ENCODE measurements at places on chromosomes 6 and 20.

DNA sequence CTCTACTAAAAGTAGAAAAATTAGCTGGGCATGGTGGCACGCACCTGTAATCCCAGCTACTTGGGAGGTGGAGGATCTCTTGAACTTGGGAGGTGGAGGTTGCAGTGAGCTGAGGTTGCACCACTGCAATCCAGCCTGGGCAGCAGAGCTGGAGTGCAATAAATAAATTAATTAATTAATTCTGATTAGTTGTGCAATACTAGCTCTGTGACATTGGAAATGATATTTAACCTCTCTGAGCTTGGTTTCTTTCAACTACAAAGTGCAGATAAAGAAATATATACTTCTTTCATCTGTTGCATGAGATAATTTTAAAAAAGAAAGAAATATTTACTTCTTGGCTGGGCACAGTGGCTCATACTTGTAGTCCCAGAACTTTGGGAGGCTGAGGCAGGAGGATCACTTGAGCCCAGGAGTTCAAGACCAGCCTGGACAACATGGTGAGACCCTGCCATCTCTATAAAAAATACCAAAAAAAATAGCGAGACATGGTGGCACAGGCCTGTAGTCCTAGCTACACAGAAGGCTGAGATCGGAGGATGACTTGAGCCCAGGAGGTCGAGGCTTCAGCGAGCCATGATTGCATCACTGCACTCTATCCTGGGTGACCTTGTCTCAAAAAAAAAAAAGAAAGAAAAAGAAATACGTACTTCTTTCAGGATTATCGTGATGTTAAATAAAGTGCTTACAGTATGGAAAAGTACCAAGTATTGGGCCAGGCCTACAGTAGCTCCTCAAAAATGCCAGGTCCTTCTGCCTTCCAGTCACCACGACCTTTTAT is 15.6 kb upstream of the TBCC start:
- no peak for DNase-seq

DNA sequence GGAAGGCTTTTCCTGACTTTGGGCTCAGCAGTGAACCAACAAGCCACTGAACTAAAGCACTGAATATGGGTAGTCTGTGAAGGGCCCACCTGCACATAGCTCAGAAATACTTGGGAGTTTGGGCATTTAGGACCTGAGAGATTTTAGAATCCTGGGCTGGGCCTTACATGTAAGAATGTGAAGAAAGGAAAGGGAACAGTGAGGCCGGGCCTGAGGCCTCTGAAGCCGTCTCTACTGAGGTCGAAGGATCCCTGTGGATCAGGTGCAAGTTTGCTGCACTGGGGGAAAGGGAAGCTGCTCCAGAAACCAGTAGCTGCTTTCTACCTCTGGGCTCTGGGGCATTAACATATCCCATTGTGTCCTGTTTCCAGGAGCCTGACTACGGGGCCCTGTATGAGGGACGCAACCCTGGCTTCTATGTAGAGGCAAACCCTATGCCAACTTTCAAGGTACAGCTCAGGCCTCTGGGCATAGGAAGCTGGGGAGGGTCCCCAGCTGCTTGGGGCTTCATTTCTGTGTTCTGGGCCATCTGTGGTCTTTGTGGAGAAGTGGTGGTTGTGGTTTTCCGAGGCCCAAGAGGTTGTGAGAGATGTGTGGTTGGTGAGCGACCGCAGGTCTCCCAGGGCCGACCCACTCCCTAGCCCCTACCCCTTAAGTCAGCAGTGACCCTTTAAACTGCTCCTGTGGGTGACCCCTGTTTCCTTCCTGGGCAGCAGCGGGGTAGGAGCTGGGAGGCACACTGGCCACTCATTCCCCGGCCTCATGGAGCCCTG is 30.3 kb downstream of the PLCG1 start:
- DNase-seq = no peak

GRCh38 chr6:41636833-41637193 is 1.5 kb upstream of the MDFI start:
- DNase-seq = no peak

DNA sequence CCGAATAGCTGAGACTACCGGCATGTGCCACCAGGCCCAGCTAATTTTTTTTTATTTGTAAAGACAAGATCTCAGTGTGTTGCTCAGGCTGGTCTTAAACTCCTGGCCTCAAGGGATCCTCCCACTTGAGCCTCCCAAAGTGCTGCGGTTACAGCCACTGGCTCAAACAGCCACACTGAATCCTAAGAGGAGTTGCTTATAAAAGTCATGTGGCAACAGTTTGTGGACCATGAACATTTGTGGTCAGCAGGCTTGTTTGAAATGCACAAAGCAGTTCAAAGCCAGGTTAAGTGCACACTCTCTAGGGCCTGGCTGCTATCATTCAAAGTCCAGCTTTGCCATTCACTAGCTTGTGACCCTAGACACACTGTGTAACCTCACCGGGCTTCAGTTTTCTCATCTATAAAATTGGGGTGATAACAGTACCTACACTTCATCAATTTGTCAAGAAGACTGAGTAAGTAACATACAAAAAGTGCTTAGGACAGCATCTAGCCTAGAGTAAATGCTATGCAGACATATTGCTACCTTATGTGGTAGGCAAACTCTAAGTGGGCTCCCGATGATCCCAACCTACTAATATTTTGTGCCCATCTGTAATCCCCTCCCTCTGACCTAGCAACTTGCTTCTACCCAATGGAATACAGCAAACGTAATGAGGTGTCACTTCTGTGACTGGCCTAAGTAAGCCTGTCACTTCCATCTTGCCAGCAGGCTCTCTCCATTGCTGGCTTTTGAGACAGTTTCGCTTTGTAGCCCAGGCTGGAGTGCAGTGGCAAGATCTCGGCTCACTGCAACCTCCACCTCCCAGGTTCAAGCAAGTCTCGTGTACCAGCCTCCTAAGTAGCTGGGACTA is 122.9 kb downstream of the ZMYND8 start:
- DNase-seq = no peak

DNA sequence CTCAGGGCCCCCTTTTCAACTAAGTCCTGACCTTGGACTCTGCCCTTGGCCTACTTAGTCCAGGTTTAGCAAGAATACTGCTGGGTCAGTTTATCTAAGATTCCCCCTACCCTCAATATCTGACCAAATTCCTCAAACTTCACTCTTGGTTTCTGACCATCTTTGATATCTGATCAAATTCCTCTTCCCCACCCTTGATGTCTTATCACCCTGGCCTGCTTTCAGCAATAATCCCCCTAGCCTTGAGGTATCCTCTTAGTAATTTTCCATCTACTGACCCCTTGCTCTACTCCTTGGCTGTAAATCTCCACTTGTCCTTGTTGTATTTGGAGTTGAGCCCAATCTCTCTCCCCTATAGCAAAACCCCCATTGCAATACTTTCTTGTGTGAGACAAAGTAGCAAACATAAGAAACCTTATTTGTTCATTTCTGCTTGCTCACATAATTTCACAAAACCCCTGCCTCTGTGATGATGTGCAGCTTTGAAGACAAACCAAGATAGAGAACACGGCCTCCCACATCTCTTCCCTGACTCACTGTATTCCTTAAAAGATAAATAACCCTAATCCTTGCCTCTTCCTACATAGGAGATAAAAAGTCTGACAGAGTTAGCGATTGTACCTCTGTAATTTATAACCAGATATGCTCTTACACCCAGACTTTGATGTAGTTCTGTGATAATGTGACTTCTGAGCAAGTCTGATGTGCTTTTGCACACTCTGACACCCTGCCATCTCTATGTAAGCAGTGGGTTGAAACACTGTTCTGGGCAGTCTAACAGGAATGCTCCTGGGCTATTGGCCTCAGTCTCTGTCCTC is 13.8 kb upstream of the IYD start:
- peak; percentile 31 for DNase-seq

GRCh38 chr6:147161974-147162495 is 42.2 kb upstream of the STXBP5 start:
- peak; percentile 81 for DNase-seq

GRCh38 chr20:14956026-14956425 is 618.6 kb upstream of the FLRT3 start:
- no peak for DNase-seq

GRCh38 chr20:57167971-57168701 is 98.3 kb downstream of the BMP7 start:
- no peak for DNase-seq

- DNase-seq = no peak
Observed at GRCh38 chr20:5039889-5040288, 38.6 kb upstream of the SLC23A2 start.

GRCh38 chr6:168348186-168348585 is 28.6 kb upstream of the DACT2 start:
- DNase-seq = no peak

DNA sequence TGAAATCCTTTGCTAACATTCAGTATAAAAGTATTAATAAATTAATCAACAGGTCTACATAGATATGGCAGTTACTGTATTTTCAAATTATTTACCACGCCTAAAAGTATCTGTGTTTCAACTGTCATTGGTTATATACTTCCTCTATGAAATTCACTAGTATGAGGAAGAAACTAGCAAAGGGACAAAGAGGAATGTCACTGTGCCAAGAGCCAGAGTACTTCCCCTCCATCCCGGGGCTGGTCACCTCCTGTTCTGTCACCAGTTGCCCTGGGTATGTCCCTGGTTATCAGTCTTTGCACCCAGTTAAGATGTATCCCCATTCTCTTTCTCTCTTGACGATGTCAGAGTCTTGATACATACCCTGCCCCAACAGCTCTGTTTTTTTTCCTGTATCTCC is 476.8 kb upstream of the SOX4 start:
- no peak for DNase-seq

- DNase-seq = no peak
Observed at GRCh38 chr6:166738386-166739116, 111.5 kb upstream of the RPS6KA2 start.

- DNase-seq = peak; percentile 58
Observed at GRCh38 chr6:111805511-111806164, 67.6 kb downstream of the FYN start.

DNA sequence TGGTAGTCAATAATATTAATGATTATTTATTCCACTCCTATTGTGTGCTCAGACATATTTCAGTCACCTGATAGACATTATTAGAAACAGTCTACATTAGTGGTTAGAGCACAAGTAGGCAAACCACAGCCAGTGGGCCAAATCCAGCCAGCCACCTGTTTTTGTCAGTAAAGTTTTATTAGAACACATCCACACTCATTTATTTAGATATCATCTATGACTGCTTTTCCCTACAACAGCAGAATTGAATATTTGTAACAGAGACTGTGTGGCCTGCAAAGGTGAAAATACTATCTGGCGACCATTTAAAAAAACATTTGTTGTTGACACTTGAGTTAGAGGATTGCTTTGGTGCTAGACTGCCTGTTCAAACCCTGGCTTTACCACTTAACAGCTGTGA is 220.0 kb upstream of the ZFP64 start:
- no peak for DNase-seq

GRCh38 chr6:18160911-18161310 is 5.7 kb downstream of the KDM1B start:
- peak; percentile 9 for DNase-seq

DNA sequence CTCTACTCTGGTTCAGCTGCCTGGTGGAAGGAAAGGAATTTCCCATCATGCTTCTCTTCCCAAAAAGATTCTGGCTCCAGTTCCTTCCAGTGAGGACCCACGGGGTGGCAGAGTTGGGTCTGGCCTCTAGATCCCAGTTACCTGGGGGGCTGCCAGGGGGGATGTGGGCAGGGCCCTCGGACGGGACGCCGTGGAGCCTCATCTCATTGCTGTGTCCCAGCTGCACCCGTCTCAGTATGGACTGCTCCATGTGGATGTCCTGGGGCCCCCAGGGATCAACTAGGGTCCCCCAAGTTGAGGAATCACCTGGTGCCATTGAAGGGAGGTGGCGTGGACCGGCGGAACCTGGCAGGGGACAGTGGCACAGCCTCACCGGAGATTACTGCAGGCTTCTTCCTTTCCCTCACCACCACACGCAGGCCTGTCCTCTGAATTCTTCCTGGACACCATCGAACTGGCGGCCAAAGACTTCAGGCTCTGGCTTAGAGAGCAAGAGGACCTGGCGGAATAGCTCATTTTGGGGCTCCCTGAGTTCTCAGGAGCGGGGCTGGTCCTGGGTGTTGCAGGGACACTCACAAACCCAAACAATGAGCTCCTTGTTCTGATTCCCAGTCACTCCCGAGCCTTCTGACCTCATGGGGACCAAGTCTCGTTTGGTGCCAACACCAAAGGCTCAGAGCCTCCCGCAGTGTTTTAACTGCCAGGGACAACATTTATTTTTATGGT is 8.5 kb downstream of the ZBP1 start:
- no peak for DNase-seq

DNA sequence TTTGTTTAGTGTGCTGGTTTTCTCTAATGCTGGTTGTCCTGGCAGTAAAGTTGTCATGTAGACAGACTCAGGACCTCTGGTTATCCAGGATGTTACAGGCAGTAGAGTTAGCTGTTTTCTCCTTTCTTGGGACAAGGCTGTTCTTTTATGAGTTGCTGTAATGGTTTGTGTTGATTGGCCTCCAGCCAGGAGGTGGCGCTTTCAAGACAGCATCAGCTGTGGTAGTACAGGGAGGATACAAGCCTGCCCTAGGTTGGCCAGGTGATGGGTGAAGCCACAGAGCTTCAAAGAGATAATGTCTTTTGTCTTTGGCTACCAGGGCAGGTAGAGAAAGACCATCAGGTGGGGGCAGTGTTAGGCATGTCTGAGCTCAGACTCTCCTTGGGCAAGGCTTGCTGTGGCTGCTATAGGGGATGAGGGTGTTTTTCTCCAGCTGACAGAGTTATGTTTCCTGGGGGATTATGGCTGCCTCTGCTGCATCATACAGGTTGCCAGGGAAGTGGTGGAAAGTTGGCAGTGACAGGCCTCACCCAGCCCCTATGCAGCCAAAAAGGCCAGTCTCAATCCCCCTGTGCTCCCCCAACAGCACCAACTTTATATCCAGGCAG is 127.2 kb upstream of the TAB2 start:
- peak; percentile 28 for DNase-seq

DNA sequence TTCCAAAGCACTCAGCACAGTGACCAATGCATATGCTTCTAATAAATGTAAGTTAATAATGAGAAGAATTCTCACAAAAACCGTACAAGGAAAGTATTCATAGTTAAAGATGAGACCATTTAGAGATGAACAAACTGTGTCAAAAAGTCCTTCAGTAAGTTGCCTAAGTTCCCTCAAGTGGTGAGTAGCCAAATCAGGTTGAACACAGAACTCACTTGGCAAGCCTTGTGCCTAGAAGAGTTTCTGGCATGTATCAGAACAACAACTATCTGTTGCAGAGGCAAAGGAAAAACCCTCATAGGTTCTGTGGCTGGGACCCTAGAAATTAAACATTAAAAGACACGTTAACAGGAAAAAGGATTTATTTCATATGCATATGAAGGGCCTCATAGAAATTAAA is 129.6 kb upstream of the DOK5 start:
- DNase-seq = peak; percentile 52

- DNase-seq = no peak
Observed at GRCh38 chr6:142966294-142966693, 21.3 kb upstream of the HIVEP2 start.

DNA sequence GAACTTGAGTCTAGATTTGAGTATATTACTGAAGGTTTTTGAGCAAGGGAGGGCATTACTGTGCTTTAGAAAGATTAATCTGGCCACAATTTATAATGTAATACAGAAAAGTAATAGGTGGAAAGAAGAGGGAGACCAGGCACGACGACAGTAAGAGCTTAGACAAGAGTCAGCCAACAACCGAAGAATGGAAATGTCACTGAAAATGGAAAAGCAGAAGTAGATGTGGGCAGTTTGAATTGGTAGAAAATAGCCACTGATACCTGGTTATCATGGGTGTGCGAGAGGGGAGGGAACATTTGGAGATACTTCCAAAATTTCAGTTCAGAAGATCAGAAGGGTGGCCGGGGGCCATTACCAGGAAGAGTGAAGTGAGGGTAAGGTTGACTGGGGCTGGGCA is 339.1 kb downstream of the UTRN start:
- no peak for DNase-seq

All from cardiac fibroblast (primary cell).